ENCODE measurements at places on chromosomes 1 and 21. TPM values are rescaled to one million over a fixed set of nuclear protein-coding genes. Genes with fewer than 3 reads are reported as not detected.

Gene AURKAIP1
- total RNA-seq, result 172 TPM

DNA sequence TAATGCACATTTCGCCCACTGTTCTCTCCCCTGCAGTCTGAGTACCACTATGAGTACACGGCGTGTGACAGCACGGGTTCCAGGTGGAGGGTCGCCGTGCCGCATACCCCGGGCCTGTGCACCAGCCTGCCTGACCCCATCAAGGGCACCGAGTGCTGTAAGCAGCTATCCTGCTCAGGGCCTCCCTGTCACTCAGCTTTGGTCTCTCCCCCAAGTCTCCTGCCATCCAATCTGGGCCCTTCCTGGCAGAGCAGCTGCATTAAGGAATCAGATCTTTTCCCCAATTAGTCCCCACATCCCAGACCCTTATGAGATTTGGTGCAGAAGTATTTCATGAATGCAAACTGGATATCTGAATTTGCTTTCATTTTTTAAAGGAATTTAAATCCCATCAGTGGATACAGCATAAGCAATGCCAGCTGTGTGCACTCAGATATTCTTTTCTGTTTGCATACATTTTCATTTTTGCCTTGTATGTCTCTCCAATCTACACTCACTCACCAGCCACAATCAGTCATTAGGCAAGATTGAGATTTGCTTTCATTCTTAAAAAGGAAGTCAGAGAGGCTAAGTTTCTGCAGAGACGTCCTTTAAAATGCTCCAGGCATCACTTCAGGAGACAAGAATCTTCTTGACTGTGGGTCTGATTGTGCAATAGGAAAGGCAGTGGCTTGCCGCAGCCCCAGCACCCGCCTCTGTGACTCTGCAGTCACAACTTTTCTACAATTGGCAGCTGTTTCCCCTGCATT is 48.1 kb downstream of the ELAPOR1 start:
- DNase-seq, result peak; percentile 79

GRCh38 chr1:35714921-35715567 is 3.6 kb downstream of the C1orf216 start:
- DNase-seq, result no peak

DNA sequence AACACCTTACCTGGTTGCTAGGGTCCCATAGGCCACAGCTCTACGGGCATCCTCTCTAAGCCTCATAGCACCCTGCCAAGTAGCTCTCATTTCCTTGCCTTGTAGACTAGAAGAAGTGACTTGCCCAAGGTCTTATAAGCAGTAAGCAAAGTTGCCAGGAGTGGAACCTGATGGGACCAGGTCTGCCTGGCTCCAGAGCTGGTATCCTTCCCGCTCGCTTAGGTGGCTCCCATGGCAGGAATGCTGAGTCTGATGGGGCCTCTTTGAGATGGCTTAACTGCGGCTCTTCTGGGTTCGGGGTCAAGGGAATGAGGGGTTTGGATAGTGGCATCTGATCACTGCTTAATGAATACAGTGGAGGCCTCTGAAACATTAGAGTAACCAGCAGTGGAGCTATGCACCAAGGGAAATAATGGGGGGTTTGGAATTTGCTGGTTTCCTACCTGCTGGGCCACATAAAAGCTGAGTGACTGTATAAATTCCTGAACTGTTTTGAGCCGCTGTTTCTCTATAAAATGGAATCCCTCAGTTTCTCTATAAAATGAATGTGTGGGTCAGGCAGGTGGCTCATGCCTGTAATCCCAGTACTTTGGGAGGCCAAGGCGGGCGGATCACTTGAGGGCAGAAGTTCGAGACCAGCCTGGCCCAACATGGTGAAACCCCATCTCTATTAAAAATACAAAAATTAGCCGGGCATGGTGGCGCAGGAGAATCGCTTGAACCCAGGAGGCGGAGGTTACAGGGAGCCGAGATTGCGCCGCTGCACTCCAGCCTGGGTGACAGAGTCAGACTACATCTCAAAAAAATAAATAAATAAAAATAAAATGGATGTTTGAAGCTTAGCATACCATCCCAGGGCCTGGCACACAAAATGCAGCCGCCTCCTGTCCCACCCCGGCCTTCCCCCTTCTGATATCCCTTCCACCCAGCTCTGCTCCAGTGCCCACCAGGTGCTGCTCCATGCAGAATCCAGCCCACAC is 12.4 kb downstream of the FAM151A start:
- DNase-seq, result no peak

- no peak for DNase-seq
Observed at GRCh38 chr1:59128784-59129227, 168.1 kb upstream of the FGGY start.

Gene ERG
- not detected for total RNA-seq

DNA sequence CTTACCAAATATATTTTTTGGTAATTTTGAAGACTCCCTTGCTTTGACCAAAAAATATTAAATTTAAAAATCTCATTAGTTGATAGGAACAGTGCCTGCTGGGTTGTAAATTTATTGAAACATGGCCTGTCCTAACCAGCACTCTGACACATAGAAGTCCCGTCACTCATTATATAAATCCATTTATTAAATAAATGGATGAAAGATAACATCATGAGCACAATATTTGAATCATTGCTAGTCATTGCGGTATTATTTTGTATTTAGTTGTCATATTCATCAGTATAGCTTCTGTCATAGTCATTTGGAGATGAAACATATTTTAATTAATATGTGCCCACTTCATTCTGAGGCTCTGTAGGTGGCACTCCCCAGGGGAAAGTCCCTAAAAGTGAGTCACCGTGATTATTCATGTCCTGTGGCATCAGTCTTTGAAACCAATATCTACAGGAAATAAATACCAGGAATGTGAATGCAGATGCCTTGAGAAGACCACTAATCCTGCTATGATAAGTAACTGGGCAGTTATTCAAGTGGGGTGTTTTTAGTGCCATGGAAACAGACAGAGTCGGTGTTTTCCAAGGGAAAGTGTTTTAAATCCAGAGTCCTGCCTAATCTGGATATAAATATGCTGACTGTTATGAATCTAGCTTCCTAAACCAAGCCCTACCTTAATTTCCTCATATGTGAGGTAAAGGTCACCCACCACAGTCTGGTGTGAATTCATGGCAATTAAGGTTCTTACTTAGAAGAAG is 302.0 kb downstream of the DUSP10 start:
- DNase-seq, result peak; percentile 61

Gene ZNF593OS
- total RNA-seq, result not detected

Gene VHLL
- not detected for total RNA-seq

Gene MATN1
- total RNA-seq, result not detected

Gene C4BPA
- total RNA-seq, result not detected

Gene GTF2B
- 28.9 TPM for total RNA-seq

GRCh38 chr1:201354901-201355295 is 22.6 kb downstream of the TNNT2 start:
- DNase-seq, result no peak

DNA sequence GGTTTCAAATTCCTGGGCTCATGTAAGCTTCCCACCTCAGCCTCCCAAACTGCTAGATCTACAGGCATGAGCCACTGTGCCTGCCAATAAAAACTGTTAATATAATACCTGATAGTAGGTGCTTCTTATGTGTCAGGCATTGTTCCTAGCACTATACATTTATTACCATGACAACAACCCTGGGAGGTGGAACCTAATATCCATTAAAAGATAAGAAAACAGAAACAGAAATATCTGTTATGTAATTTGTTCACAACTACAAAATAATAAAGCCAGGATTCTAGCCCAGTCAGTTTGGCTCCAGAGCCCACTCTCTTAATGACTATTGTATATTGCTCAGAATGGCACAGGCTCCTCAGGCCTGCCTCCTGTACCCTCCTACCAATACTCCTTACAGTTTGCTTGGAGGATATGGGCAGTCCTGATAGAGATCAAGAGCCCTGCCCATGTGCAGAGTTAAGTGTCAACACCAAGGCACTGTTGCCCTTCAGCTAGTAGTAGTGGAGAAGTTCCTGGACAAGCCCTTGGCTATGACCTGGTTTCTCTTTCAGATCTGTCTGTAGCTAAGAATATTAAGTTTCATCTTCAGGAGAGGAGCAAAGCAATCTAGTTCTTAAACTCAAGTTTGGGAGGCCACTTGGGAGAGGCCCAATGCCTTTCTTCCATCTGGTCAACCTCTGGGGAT is 22.4 kb downstream of the RPL5 start:
- no peak for DNase-seq

- DNase-seq, result peak; percentile 3
Observed at GRCh38 chr1:237677979-237678378, 212.7 kb downstream of the ZP4 start.

- no peak for DNase-seq
Observed at GRCh38 chr1:203591626-203592025, 35.0 kb upstream of the ATP2B4 start.

Gene ZNF695
- 15.9 TPM for total RNA-seq

GRCh38 chr1:207646171-207646570 is 1.2 kb downstream of the CR1L start:
- DNase-seq, result no peak

- no peak for DNase-seq
Observed at GRCh38 chr1:160206421-160207117, 1.4 kb downstream of the PEA15 start.

DNA sequence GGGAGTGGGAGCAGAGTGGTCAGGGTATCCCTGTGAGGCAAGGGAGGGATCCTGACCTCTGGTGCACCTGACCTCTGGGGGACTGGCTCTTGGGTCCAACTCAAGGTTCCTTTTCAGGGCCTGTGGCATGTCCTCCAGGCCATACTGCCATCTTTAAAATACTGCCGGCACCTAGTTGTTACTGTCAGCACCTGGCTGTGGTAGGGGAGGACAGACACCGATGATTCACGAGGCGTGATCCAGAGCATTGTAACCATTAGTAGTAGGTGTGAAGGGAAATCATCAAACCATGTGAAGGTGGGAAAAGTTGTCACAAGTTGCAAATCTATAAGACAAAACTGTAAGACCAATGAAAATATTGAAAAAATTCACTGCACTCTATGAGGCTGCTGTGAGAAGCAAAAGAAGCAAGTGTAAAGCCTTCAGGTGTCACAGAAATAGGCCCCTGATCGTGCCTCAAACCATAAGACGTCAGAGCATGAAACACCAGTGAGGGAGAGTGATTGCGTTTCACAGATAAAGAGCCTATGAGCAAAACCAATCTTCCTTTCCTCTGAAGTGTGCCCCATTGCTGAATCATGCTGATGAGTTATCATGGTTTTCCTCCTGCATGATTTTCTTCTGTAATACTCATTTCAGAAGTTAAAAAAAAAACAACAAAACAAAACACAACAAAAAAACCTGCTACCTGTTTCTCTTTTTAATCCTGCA is 55.3 kb downstream of the CDC7 start:
- no peak for DNase-seq

Gene ACBD3
- 30.5 TPM for total RNA-seq

GRCh38 chr1:36883315-36883949 is 150.9 kb downstream of the GRIK3 start:
- DNase-seq, result no peak

Gene HFM1
- 1.3 TPM for total RNA-seq

GRCh38 chr1:214648801-214649200 is 45.8 kb downstream of the CENPF start:
- no peak for DNase-seq

Gene BPNT1
- 25.5 TPM for total RNA-seq

DNA sequence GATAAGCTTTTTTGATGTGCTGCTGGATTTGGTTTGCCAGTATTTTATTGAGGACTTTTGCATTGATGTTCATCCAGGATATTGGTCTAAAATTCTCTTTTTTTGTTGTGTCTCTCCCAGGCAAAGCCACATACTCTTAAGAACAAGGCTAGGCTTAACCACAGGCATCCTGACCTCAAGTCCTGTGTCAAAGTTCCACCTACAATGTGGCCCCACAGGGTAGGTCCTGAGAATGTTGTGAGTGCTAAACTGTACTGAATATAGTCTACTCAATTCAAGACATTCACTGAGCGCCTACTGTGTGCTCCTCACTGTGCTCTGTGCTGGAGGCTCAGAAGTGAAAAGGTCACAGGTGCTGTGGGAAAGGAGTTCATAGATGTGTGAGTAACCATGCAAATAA is 20.6 kb downstream of the DDAH1 start:
- DNase-seq, result no peak

GRCh38 chr21:43643193-43643592 is 16.1 kb downstream of the HSF2BP start:
- DNase-seq, result no peak

Gene BCAR3
- 2.4 TPM for total RNA-seq

GRCh38 chr1:27099135-27099586 is 55.8 kb downstream of the SLC9A1 start:
- DNase-seq, result peak; percentile 75
